ENCODE measurements at places on chromosomes 3 and 15.
A peak's percentile ranks its signal among the peaks of the same experiment; 100 is the strongest.

- DNase-seq = no peak
These were observed 1016.5 kb downstream of the ROBO1 start for GRCh38 chr3:78751266-78751665.

DNA sequence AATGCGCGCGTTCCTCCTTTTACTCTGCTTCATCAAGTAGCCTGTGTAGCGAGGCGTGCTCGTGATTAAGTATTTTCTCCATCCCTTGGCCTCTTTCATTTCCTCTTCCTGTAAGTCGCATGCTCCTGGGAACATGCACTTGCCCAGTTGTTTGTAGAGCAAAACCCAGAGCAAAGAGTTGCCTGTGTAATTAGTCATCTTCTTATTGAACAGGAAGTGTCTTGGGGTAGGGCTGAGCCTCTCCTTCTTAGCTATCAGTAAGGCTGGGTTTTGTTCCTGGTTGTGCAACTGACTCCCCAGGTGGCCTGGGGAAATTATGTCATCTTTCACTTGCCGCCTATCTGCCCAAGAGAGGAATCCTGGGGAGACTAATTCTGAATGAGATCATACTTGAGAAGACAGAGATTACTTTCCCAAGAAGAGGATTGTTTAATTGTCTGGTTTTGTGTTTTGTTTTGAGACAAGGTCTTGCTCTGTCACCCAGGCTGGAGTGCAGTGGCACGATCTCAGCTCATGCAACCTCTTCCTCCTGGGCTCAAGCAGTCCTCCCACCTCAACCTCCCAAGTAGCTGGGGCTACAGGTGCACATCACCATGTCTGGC, 14.9 kb downstream of the LIPH start:
- no peak for DNase-seq

GRCh38 chr3:156575641-156576040, 20.7 kb upstream of the SSR3 start:
- no peak for DNase-seq

- DNase-seq = no peak
These were observed 571.2 kb upstream of the CFAP20DC start for GRCh38 chr3:59621037-59621436.

GRCh38 chr3:184498986-184499606, 62.5 kb upstream of the EPHB3 start:
- DNase-seq = no peak

- DNase-seq = no peak
These were observed 68.8 kb upstream of the IL12A start for GRCh38 chr3:159919873-159920272.

- DNase-seq = no peak
These were observed 29.0 kb downstream of the POMGNT2 start for GRCh38 chr3:43076857-43077256.

GRCh38 chr15:63392361-63393009, 10.8 kb upstream of the CA12 start:
- DNase-seq = no peak

- no peak for DNase-seq
These were observed 1.0 kb upstream of the ZNF620 start for GRCh38 chr3:40504636-40505430.

- DNase-seq = no peak
These were observed 51.5 kb downstream of the PGPEP1L start for GRCh38 chr15:98955961-98956723.

GRCh38 chr15:74950078-74950908, 6.3 kb downstream of the RPP25 start:
- peak; percentile 69 for DNase-seq

DNA sequence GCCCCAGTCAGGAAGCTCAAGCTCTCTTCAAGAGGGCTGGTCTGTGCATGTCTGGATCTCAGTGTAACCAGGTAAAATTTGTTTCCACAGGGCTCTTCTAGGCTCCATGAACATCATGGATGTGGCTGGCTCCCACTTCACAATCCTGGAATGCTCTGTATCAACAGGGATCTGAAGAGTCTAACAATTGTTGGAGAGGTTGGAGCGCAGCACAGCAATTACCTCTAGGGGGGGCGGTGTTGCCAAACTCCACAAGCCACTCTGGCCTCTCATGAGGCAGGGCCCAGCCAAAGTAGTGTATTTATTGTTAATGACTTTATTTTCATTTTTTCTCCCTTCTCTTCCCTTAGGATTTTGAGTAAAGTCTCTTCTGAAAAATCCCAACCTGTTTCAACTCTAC, 6.1 kb upstream of the EIF2B5 start:
- DNase-seq = no peak

- DNase-seq = no peak
These were observed 17.0 kb upstream of the ACTC1 start for GRCh38 chr15:34812369-34812768.

- no peak for DNase-seq
These were observed 24.9 kb downstream of the PRR23E start for GRCh38 chr3:127217596-127218453.

- DNase-seq = no peak
These were observed 46.7 kb downstream of the RFTN1 start for GRCh38 chr3:16466822-16467221.

GRCh38 chr3:40980467-40980866, 218.8 kb upstream of the CTNNB1 start:
- DNase-seq = no peak

- no peak for DNase-seq
These were observed 230.7 kb downstream of the BBX start for GRCh38 chr3:107753494-107753893.

DNA sequence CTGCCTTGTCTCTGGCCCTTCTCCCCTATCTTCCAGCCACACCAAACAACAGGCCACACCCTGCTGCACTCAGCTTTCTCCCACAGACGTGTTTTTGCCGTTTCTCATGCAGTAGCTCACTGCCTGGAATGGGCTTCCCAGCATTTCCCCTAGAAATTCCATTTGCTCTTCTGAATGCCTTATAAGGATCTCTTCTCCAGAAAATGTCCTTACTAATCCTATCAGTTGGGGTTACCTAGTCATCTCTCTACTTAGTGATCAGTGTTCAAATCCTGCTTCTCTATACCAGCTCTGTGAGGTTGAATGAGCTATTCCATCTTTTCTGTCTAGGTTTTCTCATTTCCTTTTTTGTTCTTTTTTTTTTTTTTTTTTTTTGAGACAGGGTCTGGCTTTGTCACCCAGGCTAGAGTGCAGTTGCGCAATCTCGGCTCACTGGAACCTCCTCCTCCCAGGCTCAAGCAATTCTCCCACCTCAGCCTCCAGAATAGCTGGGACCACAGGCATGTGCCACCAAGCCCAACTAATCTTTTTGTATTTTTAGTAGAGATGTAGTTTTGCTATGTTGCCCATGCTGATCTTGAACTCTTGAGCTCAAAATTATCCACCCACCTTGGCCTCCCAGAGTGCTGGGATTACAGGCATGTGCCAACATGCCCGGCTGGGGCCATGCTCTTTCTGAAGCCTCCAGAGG, 98.2 kb upstream of the CHD2 start:
- no peak for DNase-seq

GRCh38 chr3:12372741-12373280, 83.9 kb downstream of the PPARG start:
- DNase-seq = no peak

GRCh38 chr3:169100616-169101015, 562.9 kb downstream of the MECOM start:
- DNase-seq = no peak

- no peak for DNase-seq
These were observed 45.0 kb downstream of the PDHB start for GRCh38 chr3:58388550-58389091.

- DNase-seq = no peak
These were observed 27.0 kb upstream of the APH1B start for GRCh38 chr15:63250312-63250965.

- DNase-seq = no peak
These were observed 461.9 kb upstream of the ONECUT1 start for GRCh38 chr15:53251996-53252395.

GRCh38 chr15:84780492-84780891, 32.1 kb downstream of the ZNF592 start:
- no peak for DNase-seq

DNA sequence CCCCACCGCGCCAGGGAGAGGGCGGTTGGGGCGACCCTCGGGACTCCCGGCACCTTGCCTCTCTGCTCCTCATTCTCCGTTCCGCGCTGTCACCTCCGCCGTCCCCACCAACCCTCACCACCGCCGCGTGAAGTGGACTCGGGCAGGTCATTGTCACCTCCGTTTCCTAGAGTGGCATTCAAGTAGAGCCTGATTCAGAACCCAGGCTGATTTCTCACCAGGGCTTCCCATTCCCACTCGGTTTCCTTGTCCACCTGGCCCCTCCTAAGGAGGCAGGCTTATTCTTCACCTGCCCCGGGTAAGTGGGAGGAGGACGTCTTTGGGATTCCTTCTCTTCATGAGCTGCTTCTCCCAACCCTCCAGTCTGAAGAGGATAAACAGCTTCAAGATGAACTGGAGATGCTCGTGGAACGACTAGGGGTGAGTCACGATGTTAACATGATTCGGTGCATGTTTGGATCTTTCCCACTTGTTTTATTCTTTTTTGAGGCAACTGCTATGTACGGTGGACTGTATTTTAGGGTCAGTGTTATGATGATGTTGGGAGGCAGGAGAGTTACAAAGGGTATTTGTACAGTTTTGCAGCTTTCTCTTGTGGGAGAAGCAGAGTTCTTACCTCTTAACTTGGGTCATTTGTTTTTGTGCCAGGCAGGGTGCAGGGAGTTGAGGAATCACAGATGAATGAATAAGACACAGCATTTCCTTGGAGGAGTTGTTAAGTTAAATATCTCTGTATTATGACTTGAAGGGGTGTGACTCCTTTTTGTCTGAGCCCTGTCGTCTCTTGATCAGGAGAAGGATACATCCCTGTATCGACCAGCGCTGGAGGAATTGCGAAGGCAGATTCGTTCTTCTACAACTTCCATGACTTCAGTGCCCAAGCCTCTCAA, 692 bp downstream of the PSMD2 start:
- DNase-seq = no peak

GRCh38 chr3:12993517-12994356, 79.5 kb downstream of the IQSEC1 start:
- no peak for DNase-seq

DNA sequence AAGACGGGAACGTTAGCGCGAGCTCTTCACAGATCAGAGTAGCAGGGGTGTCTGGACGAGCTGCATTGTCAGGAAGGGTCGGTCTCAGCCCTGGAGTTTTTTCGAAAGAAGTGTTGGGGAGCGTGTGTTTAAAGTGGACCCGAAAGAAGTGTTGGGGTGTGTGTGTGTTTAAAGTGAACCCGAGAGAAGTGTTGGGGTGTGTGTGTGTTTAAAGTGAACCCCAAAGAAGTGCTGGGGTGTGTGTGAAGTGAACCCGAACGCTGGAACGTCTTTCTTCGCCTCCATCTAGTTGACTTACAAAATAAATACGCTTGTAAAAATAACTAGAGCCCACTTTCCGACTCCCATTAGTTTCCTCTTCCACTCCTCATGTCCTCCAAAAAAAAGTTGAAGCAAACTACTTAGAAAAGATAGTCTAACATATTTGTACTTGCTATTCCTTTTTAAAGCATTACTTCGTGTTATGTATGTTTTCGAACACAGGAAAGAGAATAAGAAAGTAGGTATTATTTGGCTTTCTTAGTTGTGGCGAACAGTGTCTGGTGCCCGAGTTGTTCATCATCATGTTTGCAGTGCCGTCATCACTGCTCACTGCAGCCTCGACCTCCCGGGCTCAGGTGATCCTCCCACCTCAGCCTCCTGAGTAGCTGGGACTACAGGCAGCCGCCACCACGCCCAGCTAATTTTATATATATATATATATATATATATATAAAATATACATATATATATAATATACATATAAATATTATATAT, 1.0 kb downstream of the LRCH3 start:
- DNase-seq = no peak

DNA sequence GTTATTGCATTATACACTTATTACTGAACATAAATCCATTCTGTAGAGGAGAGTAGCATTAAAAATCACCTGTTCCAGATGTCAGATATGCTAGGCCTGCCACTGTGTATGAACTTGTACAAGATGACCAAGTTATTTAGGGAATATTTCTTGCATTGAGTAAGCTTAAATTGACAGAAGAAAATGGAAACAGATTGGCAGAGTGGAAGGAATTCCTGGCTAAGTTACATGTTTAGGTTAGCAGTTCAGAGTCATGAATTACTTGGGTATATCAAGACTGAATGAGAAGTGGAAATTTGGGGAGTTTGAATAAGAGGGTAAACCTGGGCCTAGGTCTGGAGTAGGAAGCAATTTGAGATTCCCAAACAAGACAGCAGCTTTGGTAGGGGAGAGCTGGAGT, 44.6 kb downstream of the ARHGAP31 start:
- no peak for DNase-seq

GRCh38 chr3:185402561-185402960, 39.6 kb downstream of the MAP3K13 start:
- DNase-seq = no peak

GRCh38 chr3:24019585-24019984, 74.5 kb downstream of the NR1D2 start:
- no peak for DNase-seq
